Progenitor cell of endocrine pancreas (in vitro differentiated cells): ENCODE measurements at places on chromosomes 1 and 21. TPM values are rescaled to one million over a fixed set of nuclear protein-coding genes. Genes with fewer than 3 reads are reported as not detected.

Gene WDR3
- 28.6 and 32.6 TPM in 2 replicates for total RNA-seq

Gene SPRR2E
- not detected in 2 replicates for total RNA-seq

Gene MYOG
- not detected in 2 replicates for total RNA-seq

Gene WNT2B
- 0.77 and 1.6 TPM in 2 replicates for total RNA-seq

Gene TFAP2E
- 0.55 and 0.84 TPM in 2 replicates for total RNA-seq

Gene IFI44
- not detected in 2 replicates for total RNA-seq

Gene ZMYND12
- 0.89 and 2.0 TPM in 2 replicates for total RNA-seq

Gene SPATA45
- total RNA-seq = 0.69 TPM in 1 of 2 replicates, not detected in the other

Gene OR6K6
- not detected in 2 replicates for total RNA-seq

Gene TNFRSF25
- total RNA-seq = 68.3 and 68.9 TPM in 2 replicates

Gene CD1E
- not detected in 2 replicates for total RNA-seq

Gene SLC44A3
- 70.4 and 75.4 TPM in 2 replicates for total RNA-seq

Gene GBP2
- 0.10 TPM in 1 of 2 replicates, not detected in the other for total RNA-seq

Gene FMO3
- total RNA-seq = not detected in 2 replicates

Gene CFHR1
- total RNA-seq = not detected in 2 replicates

Gene SYT14
- 3.7 TPM in 2 replicates for total RNA-seq

Gene SYT6
- total RNA-seq = 0.98 and 1.2 TPM in 2 replicates

Gene OR2L5
- total RNA-seq = not detected in 2 replicates

Gene GPR52
- 0.89 and 0.93 TPM in 2 replicates for total RNA-seq

Gene NMNAT2
- total RNA-seq = 3.1 and 3.3 TPM in 2 replicates

Gene PTPN22
- total RNA-seq = not detected in 2 replicates

Gene FHAD1
- 5.0 and 5.3 TPM in 2 replicates for total RNA-seq

Gene SPRR3
- total RNA-seq = not detected in 2 replicates

Gene LCE2C
- not detected in 2 replicates for total RNA-seq

Gene KRTAP13-2
- total RNA-seq = not detected in 2 replicates

Gene FAM76A
- 14.7 and 15.2 TPM in 2 replicates for total RNA-seq

Gene SPRR2B
- not detected in 2 replicates for total RNA-seq

Gene FCER1G
- total RNA-seq = 0.60 and 1.5 TPM in 2 replicates

Gene PGLYRP3
- total RNA-seq = not detected in 2 replicates

Gene BCAR3
- 7.1 and 10.5 TPM in 2 replicates for total RNA-seq

Gene OR2M3
- not detected in 2 replicates for total RNA-seq

Gene TAS1R1
- not detected in 2 replicates for total RNA-seq

Gene MSTO1
- 53.4 and 62.1 TPM in 2 replicates for total RNA-seq

Gene C8B
- total RNA-seq = 0.26 TPM in 1 of 2 replicates, not detected in the other

Gene RNF115
- 14.5 and 14.7 TPM in 2 replicates for total RNA-seq
